ENCODE measurements at places on chromosomes 4 and X.

DNA sequence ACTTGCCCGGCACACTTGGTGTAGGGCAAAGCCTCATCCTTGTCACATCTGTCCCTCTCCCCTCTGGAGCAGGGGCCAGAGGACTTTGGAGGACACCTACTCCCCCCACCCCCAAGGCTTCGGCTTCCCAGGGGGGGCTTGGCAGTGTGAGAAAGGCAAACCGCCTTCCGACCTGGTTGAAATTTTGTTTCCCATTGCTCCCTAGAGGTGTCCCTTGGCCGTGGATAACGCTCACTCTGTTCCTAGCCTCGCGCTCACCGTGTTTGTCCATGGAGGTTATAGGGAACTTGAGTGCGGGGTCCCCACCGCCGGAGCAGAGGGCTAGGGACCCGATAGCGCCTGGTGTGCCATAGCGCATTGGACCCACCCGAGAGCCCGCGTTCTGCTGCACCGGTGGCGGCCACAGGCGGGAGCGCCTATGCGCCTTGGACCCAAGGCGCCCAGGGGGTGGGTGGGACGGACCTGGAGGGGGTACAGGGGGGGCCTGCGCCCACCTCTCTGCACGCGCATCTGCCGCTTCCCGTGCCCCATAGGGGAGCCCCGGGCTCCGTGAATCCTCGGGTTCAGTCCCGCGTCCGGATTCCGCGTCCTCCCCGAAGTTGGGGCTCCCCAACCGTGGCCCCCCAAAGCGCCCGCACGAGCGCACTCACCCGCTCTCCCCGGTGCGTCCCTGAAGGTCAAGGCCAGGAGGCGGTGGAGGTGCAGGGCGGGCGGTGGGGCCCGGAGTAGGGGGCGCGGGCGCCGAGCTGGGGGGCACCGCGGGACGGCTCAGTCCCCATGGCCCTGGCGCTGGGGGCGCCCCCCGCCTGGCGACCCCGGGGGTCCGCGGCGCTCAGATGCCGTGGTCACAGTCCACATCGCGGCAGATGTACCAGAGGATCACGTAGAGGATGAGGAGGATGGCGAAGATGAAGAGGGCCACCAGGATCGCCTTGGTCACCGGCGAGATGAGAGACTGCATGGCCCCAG lies 82.7 kb upstream of the DHRSX start:
- no peak for DNase-seq

DNA sequence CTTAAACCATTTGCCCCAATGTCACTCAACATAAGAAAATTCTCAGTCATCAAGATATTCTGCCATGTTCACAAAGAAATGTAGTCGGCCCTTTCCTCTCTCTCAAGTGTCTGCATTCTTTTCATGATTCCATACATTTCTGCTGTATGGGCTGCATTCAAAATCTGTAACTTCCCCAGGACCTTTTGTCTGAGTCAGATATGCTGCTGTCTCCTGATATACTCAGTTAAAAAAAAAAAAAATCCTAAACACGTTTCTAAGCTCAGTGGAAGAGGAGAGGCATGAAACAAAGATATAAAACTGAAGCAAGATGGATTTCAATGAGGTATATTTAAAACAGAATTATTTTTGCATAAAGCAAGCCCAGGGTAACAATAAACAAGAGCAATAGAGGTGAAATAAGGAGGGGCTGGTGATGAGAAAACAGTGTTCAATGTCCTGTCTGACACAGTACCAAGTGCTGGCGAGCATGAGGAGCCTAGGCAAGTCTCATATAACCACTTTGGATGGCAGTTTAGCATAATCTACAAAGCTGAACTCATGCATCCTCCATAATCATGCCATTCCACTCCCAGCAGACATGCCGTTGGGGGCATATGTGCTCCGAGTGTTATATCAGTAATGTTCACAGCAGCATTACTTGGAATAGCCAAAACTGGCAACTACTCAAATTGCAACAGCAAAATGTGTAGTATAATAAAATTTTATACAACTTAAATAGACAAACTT lies 76.7 kb downstream of the MANBA start:
- DNase-seq: no peak

- no peak for DNase-seq
Measured at GRCh38 chr4:118967393-118967792, 78.7 kb downstream of the SYNPO2 start.

DNA sequence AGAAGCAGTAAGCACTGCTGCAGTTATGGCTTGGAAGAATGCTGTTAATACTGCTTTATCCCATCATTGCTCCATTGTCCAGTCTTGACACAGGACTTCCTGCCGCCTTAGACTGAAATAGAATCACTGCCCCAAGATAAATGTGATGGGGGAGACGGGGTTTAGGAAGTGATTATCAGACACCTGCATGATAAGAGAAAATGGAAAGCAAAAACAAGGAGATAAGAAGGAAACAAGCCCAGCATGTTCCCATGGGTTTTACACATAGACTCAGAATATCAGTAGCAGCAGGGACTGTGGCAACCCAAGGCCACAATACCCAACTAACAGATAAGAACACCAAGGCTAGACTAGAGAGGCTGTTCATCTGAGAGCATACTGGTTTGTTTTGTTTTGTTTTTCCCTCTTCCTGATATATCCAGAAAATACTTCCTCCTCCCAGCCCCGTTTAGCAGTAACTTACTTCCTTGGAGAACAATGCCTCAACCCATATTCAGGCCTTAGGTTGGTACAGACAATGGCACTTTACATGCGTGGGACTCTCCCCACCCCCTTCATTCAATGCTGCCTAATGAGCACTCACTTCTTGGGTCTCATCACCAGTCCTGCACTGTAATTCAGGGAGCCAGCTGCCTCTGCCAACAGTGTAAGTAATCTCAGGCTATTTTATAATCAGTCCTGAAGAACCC lies 232.6 kb downstream of the CBR4 start:
- DNase-seq: no peak

DNA sequence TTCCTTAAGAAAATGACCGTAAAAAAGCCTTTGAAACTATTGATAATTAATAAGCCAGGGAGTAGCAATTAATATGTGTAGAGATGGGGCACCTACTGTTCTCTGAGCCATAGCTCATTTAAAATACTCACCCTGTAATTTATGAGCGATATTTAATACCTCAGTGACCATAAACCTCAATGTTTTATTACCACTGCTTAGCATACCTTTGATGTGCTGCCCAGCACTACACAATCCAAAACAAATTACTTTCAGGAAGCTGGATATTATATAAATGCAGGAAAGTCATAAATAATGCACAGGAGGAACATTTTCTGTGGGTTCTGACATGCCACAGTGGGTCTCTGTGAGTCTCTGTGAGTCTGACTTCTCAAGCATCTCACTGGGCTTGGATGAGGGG lies 166.1 kb upstream of the RPL34 start:
- DNase-seq: no peak

GRCh38 chrX:12610079-12610478 lies 181.1 kb upstream of the PRPS2 start:
- DNase-seq: no peak

DNA sequence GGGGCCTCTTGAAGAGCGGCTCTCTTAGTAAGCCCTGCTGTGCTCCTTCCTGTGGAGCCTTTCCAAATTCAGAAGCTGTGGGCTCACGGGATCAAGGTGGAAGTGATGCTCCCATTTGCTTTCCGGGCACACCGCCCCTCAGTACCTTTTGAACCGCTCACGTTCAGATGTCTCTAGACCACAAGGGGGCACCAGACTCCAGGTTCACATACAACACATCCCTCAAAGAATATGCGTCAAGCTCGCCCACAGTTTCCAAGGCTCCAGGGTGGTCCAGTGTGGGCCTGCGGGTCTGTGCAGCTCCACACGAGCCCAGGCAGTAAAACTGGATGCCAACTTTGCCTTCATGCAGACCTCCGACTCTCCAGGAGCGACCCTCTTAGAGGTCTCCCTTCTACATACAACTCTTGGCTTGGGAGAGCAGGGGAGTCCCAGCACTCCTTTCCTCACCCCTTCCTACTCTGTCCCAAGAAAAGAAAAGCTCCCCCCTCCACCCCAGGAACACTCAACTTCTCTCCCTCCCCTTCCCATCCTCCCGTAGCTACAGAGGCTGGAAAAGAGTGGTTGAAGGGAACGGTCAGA lies 11.0 kb downstream of the SUPT20HL1 start:
- peak; percentile 7 for DNase-seq

- DNase-seq: no peak
Measured at GRCh38 chr4:168449719-168450452, 30.4 kb downstream of the DDX60L start.

- DNase-seq: no peak
Measured at GRCh38 chr4:101171747-101172146, 175.6 kb downstream of the PPP3CA start.

- no peak for DNase-seq
Measured at GRCh38 chr4:88858752-88859151, 161.1 kb upstream of the NAP1L5 start.

DNA sequence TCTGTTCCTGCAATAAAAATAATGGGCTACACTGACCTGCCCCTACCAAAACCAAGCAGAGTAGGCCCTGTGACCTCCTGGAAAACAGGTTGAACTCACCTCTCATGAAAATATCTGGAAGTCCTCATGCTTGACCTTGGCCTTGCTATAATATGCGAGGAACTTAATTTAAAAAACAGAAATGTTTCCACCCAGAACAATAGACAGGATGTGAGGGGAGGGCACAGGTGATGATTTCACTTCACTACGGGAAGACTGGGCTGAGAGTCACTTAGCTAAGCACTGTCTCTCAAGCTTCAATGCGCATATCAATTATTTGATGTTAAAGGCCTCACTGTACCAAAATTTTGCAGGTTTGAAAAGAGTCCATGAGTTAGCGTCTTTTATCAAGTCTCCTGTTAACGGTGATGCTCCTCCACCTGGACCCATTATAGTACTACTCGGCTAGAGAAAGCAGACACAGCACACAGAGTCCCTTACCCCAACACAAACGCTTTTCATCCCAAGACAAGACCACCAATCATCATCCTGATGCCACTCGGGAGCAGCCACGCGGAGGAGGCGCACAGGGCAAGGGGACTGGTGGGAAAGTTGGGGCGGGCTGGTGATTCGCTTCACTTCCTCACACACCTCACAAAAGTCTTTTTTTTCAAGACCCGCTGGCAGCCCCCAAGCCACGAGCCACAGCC lies 25.9 kb downstream of the ZNF721 start:
- no peak for DNase-seq

DNA sequence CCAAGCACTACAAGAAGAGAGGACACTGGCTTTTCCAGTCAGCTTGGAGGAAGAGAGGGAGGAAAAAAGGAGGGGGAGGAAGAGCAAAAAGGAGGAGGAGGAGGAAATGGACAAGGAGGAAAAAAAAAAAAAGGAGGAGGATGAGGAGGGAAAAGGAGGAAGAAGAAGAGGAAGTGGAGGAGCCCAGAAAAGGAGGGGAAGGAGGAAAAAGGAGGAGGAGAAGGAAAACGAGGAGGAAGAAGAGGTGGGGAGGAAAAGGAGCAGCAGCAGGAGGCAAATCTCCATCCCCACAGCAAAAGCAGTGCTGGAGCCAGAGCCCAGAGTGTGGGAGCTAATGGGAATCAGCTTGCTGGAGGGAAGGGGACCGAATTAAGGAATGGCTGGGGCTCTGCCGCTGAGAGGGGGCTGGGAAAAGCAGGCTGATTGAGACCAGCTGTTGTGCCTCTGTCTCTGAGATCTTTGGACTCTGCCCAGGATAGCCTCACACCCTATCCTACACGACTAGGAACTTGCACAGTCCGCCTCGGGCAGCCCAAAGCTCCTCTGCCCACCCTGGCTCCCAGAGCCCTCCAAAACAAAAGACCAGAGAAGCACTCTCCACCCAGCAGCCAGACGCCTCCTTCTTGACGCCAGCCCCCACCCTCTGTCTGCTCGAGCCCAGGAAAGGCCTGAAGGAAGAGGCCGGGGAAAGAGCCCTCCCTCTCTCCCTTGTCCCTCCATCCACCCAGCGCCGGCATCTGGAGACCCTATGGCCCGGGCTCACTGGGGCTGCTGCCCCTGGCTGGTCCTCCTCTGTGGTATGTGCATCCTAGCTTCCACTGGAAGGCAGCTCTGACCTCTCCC lies at the start of gene XPNPEP2:
TSS of gene XPNPEP2 (plus strand) at position 514 of the 843 bp plus-strand sequence. CDS start at position 749, 235 bp downstream.
- no peak for DNase-seq

DNA sequence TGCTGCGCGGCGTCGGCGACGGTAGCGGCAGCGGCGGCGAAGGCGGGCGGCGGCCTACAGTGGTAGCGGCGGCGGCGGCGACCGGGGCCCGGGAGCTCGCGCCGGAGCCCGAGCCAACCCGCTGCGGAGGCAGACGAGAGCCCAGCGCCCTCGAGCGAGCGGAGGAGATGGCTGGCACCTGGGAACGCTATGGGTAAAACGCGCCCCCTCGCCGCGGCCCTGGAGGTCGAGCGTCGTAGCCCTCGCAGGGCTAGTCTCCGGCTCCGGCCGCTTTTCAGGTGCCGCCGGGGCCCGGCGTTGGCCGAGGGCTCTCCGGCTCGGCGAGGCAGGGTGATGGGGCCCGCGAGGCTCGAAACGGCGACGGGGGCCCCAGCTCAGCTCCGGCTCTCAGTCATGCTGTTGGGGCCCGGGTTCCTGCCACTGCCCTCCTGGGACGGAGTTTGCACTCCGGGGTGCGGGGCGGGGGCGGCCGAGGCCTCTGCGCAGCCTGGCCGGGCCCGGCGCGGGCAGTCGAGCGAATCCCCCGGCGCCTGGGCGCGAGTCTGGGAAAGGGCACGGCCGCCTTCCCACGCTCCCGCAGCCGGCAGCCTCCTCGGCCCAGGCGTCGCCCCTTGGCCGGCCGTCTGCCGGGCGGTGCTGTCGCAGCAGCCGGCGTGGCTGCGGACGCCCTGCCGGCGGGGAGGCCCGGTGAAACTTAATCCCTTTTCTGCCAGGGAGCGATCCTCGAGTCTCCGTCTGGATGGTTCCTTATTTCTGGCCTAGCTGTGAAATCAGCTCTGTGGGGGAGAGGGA lies 768 bp downstream of the MID2 start:
- peak; percentile 0 for DNase-seq

DNA sequence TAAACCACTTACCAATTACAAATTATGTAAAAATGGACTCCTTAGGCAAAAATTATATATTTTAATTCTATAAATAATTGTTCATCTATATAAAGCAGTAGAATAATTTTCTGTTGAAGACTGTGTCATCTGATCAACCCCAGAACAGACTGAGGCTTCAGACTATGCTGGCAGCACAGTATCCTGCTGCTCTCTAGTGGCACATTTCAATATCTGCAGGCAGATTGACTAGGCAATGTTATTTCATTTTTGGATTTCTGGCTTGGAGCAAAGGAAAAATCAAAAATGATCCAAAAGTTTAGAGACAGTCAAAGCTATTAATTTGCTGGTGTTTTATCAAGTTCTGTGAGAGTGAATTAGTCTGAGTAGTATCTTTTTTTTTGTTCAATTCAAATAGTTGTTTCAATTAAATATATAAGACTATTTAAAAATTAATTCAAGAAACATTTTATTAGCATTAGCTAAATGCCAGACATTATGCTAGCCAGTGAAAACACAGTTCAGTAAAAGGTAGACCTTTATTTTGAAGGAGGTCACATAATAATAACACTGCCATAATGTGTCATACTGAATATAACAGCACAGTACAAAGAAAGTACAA lies 21.3 kb upstream of the SULT1E1 start:
- no peak for DNase-seq
